ENCODE measurements at places on chromosomes 12 and 14. TPM values are rescaled to one million over a fixed set of nuclear protein-coding genes. Genes with fewer than 3 reads are reported as not detected.

Gene CCDC38
- total RNA-seq = not detected

DNA sequence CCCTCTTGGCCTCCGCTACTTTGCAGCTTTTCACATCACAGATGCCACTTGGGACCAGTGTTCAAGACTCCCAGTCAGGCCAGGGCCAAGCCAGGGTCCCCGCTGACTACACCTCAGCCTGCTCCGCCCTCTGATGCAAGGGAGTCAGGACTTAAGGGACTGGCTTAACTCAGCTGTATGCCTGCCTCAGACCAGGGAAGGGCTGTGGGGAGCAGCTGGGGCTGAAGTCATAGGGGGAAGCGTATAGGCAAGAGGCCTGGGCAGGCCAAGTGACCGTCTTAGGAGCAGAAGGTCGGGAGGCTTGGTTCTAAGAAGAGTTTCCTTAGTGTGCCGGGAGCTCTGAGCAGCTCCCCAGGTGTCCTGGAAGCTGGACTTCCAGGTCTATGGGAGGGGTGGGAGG lies 21.9 kb downstream of the KDM2B start:
- no peak for DNase-seq

Gene CIT
- total RNA-seq = 44.1 TPM

DNA sequence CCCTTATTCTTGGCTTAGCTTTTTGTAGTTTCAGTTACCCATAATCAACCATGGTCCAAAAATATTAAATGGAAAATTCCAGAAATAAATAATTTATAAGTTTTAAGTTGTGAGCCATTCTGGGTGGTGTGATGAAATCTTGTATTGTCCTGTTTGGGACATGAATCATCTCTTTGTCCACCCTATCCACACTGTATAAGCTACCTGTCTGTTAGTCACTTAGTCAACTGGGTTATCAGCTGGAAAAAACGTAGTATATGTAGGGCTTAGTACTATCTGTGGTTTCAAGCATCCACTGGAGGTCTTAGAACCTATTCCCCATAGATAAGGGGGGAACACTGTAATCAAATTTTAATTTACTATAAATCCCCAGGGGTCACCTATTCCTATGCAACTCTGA lies 52.7 kb downstream of the NKX2-1 start:
- DNase-seq = no peak

GRCh38 chr14:36942522-36943245 lies 229.7 kb downstream of the SLC25A21 start:
- DNase-seq = no peak
